ENCODE measurements at places on chromosomes 2 and 18.

GRCh38 chr18:58829263-58829662, 35.4 kb upstream of the ZNF532 start:
- DNase-seq = no peak

DNA sequence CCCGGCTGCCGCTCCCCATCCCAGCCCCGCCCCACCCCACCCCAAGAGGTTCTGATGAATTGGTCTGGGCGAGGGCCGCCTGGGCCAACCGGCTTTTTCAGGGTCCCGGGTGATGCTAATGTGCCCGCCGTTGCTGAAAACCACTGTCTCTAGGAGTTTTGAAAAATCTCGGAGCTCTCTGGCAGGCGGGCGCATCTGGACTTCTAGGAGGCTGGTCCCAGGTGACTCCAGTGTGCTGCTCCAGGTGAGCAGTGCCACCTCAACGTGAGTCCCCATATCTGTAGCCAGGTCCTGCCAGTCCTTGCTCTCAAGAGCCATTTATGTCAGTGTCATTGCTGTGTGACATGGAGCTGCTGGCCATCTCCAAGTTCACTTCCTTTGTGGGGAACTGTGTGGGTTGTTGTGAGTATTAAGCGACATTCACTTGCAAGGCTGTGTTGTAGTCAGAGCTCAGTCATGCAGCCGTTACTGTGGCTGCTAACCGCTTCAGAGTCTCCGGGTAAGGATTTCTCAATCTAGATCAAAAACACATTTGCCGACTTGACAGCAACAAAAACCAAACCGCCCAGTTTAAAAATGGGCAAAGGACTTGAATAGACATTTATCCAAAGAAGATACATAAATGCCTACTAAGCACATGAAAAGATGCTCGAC, at the start of gene RFX8:
RFX8 (minus strand) TSS at position 382 of the 654 bp plus-strand sequence. CDS start 8,264 bp downstream, outside the sequence.
- DNase-seq = peak; percentile 22

GRCh38 chr2:206521612-206522011, 78.3 kb downstream of the ADAM23 start:
- DNase-seq = no peak

DNA sequence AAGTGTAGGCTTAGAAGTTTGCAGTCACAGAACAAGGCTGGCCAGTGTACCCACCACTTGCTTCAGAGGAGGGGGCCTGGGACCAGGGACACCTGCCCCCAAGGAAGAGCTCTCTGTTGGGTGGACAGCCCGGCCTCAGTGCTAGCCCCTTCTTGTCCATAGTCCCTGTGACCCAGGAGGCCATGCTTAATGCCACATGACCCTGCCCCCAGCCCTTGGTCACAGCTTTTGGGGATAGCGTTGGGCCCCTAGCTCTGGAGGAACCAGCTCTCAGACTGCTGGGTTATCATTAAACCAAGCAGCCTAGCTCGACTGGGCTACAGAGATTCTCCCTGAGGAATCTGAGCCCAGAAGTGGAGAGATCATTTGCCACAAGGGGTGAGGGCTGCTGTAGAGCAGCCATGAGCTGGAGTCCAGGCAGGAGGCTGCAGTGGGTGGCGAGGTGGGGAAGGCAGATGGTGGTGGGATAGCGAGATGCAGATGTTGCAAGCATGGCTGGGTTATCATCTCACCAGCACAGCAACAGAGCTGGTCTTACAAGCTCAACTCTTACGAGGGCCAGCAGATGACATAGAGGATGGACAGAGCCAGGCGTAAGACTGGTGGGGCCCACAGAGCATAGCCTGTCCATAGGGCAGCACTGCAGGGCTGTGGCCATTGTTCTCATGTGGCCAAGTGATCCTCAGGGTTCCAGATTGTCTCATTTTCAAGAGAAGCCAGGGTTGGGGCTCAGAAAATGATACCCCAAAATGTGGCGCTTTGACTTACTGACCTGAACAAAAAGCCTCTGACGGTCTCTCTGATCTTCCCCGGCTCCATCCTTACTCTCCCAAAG, 7.2 kb upstream of the TMEM37 start:
- DNase-seq = no peak

GRCh38 chr2:39568116-39568515, 97.6 kb upstream of the TMEM178A start:
- no peak for DNase-seq
